ENCODE measurements at places on chromosomes 1 and 21. TPM values are rescaled to one million over a fixed set of nuclear protein-coding genes. Genes with fewer than 3 reads are reported as not detected.

GRCh38 chr1:67726224-67726623, 41.2 kb downstream of the GADD45A start:
- DNase-seq: no peak

Gene RIMS3
- total RNA-seq: 8.2 TPM

Gene DDX20
- 8.0 TPM for total RNA-seq

- peak; percentile 92 for DNase-seq
Observed at GRCh38 chr1:207828485-207829158, 76.8 kb downstream of the CD46 start.

Gene OLFML3
- 109 TPM for total RNA-seq

DNA sequence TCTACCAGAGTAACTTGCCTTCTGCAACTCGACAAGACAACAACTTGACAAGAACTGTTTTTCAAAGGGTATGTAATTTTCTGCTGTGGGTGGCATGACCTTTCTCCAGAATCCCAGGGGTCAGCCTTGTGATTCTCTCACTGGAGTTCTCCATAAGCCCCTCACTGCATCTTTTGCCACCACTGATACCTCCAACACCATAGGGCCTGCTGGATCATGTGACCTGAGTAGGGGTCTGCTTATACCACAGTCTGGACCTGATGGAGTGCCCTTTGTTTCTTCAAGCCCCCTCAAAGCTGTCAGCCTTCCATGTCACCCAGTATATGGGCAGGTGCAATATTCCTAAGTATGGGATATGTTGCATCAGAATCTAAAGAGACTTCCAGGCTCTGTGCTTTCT, 31.6 kb upstream of the DIPK1A start:
- DNase-seq: no peak

DNA sequence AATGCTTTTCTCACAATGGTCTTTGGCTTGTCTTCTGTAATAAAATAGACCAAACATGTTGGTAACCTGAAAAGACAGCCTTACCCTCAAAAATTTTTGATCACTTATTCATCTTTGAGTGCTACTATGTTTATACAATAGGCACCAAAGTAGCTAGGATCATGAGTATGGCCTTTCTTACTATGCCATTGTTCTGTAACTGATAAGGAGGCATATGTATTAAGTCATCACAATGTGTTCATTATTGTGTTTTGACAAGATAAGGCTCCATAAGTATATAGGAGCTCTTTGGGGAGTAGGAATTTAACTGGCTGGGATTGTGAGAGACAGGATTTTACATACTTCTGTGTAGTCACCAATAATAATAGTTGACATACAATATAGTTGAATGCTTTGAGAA, 675 bp downstream of the TMCO2 start:
- no peak for DNase-seq

Gene IPP
- total RNA-seq: 13.1 TPM

DNA sequence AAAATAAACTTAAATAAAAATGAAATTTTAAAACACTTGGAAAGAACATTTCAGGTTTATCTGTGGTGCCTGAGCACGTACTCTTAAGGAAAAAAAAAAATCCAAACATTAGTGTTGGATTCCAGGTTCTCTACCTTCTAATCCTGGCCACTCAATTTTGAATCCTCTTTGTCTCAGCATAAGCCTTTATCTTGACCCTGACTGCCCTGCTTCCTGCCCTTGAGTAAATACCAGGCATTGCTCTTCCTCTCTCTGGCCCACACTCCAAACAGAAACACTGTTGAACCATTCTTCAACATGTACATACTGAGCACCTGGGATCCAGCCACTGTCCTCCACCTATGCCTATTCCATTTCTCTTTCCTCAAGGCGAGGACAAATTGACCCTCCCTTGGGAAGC, 11.4 kb upstream of the VANGL1 start:
- DNase-seq: no peak

GRCh38 chr21:17461582-17461981, 51.3 kb upstream of the CXADR start:
- no peak for DNase-seq

DNA sequence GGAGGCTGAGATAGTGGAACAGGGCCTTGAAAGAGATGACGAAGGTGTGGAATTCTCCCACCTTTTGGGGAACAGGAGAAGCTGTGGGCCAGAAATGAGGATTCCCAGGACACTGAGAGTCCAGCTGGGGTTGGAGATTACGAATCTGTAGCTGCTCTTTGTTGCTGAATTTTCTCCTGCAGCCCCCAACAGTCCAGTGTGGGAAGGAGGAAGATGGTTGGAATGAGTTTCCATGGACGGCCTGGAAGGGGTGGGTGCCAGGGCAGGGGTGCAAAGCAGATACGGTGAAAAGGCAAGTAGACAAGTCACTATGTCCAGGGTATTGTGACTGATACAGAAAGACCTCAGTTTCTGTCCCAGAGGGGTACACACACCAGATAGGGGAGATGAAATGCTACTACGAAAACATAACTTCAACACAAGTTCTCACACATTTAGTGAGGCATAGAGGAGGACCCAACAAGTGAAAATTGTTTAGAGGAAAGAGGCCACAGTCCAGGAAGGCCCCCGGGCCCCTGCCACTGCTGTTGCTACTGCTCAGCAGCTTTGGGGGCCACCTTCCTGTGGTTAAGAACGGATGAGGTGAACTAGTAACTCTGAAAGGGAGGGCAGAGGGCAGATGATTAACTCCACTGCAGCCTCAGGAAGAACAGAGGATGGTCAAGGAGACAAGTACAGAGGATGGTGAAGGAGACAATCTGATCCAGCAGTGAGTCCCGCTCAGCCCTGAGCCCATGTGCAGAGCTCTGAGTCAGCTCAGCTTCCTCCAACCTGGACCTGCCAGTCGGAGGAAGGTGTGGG, 7.3 kb downstream of the CD244 start:
- no peak for DNase-seq

DNA sequence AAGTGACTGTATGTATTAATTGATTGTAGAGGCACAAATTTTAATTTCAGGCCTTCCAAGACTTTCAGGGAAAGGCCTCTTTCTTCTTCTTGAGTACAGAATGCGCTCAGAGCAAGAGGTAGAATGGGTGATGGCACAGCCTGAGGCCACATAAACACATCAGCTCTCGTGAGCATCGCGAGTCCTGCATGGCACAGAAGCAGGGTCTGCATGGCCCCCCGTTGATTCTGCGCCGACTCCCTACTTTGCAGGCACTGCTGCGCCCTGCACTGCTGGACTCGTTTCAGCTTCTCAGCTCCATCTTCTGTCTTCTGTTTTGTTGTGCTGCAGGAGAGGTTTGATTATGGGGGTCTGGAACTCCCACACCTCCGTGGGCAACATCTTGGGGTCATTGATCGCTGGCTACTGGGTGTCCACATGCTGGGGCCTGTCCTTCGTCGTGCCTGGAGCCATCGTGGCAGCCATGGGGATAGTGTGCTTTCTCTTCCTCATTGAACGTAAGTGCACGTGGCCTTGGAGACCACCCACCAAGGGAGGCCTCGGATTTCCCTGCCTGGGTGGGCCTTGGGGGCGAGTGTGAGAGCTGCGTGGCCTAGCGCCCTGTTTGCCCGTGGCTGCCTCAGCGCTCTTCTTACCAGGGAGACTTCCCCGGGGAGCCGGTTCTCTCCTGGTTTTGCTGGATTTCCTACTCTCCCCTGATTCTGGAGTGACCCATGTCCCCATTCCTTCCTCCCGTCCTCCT, 29.6 kb downstream of the SLC37A1 start:
- DNase-seq: peak; percentile 61

- DNase-seq: no peak
Observed at GRCh38 chr1:62625415-62625814, 28.1 kb downstream of the ANGPTL3 start.

Gene PRDM16
- total RNA-seq: 15.8 TPM

GRCh38 chr1:40646315-40646714, 19.2 kb downstream of the RIMS3 start:
- DNase-seq: no peak

- no peak for DNase-seq
Observed at GRCh38 chr1:199044191-199044590, 405.4 kb downstream of the PTPRC start.

DNA sequence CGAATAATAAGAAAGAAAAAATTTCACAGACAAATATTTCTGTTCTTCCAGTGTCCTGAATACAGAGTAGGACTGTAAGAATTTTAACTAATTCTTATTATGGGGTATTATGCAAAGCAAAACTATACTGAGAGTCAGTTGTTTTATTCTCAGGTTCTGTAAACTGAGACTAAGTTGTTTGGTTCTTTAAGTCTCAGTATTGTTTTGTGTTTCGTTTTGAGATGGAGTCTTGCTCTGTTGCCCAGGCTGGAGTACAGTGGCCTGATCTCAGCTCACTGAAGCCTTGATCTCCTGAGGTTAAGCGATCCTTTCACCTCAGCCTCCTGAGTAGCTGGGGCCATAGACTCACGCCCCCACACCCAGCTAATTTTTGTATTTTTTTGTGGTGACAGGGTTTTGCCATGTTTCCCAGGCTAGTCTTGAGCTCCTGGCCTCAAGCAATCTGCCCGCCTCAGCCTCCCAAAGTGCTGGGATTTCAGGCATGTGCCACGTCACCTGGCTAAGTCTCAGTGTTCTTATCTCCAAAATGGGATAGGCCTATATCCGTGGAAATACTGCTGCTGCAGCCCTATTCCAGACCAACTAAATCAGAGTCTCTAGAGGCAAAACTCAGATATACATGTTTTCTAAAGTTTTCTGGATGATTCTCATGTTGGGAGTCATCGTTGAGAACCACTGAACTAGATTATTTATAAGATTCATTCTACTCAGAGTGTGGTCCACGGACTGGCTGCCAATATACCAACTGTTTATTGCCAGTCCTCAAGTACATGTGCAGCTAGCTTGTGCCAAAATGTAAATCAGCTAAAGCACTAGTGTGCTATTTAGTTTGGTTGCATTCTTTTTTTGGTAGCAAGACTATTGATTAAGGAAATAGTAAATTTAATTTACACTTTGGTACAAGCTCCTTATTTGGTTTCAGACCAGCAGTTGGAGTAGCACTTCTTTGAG, 116.6 kb downstream of the HS2ST1 start:
- no peak for DNase-seq

- DNase-seq: no peak
Observed at GRCh38 chr1:209134001-209134400, 449.5 kb upstream of the CAMK1G start.

GRCh38 chr21:32372755-32373154, 20.1 kb downstream of the URB1 start:
- DNase-seq: no peak

GRCh38 chr1:160005070-160005469, 26.7 kb downstream of the PIGM start:
- no peak for DNase-seq

DNA sequence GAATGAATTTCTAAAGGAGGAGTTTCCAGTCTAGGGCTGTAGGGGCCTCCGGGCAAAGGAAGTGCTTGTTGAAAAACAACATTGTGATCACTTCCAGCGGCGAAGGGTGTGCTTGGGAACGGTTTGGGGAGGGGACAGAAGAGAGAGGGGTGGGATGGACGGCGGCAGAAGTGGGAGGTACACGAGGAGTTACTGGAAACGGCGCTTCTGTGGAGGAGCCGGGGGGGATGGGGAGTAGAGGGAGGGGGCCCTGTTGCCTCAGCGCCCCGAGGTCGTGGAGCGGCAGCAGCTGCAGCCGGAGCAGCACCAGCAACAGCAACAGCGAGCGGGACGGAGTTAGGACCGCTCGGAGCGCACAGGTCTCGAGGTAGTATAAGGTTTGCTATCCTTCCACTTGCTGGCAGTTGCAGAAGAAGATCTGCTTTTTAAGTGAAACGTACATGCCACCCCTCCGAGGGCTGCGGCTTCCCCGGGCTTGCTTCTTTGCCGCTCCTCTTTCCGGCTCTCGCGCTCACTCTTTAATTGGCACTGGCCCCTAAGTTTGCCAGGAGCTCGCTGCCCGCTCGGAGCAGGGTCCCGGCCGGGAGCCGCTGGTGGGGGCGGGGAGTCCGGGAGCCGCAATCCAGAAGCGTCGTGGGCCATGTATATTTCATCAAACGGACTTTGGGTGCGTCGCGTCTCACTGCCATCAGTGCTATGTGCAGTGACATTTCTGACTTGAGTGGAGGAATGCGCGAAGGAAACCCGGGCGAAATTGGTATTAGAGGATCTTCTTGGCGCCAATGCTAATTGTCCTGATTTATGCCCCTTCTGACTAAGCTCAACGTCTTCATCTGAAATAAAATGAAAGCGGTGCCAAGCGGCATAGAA, 771 bp upstream of the NTNG1 start:
- DNase-seq: peak; percentile 82

DNA sequence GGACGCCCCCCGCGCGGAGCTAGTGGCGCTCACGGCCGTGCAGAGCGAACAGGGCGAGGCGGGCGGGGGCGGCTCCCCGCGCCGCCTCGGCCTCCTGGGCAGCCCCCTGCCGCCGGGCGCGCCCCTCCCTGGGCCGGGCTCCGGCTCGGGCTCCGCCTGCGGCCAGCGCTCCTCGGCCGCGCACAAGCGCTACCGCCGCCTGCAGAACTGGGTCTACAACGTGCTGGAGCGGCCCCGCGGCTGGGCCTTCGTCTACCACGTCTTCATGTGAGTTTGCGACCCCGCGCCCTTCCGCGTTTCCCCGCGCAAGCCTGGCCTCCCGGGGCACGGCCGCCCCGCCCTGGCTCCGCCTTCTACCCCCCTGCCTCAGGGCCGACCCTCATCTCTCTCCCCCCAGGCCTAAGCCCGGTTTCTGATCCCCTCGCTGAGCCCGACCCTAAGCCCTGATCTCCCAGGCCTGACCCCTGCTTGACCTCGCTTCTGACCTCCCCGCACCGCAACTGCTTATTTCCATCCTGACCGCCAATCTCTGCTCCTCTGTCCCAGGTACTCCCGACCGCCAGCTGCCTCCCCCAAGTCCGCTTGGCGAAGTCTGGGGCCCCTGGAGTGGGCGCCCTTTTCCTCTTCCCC, 669 bp downstream of the KCNQ4 start:
- DNase-seq: no peak

DNA sequence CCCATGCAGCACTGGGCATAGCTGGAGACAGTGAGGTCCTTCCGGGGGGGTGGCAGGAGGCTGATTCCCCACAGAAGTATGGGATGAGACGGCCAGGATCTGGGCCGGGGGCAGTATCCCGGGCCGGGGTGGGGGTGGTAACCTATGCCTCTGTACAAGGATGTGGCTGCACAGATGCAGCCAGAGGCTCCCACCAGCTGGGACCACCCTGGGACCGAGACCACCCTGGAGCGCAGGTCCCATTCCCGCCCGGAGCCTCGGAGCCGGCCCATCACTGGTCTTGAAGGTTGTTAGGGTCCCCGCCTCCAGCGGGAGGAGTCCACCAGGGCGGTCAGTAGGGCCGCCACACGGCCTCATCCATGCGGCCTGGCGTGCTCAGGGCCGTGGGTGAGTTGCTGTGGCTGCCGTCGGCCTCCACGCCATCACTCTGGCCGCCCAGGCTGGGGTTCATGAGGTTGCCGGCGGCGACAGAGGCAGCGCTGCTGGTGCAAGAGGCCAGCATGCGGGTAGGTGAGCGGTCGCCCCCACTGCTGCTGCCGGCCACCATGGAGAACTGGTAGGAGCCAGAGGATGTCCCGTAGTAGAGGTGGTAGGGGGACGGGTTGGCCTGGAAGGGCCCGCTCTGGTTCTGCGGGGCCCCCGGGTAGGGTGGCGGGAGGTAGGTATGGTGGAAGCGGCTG, 28.1 kb downstream of the RUNX3 start:
- peak; percentile 76 for DNase-seq

GRCh38 chr1:183806675-183807074, 1.8 kb downstream of the RGL1 start:
- DNase-seq: no peak

- no peak for DNase-seq
Observed at GRCh38 chr1:99957818-99958217, 12.0 kb upstream of the SLC35A3 start.

- DNase-seq: peak; percentile 92
Observed at GRCh38 chr1:31815752-31816500, at the start of gene SPOCD1. SPOCD1 (minus strand) TSS chr1:31816022; CDS start chr1:31815333, 689 bp downstream.

GRCh38 chr1:204560590-204561150, 44.5 kb downstream of the MDM4 start:
- no peak for DNase-seq

- no peak for DNase-seq
Observed at GRCh38 chr21:41616031-41616591, 108.2 kb upstream of the TMPRSS2 start.

All from posterior vena cava (tissue), 2 donors.